ENCODE measurements at places on chromosomes 7 and 10.

GRCh38 chr10:82558014-82558607, 683.1 kb downstream of the NRG3 start:
- no peak for DNase-seq

DNA sequence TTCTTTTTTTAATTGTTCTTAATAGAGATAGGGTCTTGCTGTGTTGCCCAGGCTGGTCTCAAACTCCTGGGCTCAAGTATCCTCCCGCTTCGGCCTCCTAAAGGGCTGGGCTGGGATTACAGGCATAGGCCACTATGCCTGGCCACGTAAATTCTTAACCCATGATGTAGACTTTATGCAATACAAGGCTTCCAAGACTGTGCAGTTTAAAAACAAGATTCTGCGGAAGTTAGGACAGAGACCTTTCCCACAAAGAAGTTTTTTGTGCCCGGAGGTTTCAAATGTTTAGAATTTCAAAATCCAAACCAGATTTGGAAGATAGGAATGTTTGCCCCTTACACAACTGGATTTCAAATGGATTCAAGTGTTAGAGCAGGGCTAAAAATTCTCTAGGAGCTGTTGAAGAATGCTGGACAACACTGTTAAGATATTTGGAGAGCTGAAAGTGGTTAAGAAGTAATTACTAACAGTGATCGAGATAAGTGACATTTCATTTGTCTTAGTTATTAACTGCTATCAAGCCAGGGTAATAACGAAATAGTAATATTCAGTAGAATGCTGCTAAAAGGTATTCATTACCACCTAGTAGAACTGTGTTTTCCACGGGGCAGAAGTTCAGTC, 7.4 kb downstream of the APBB1IP start:
- DNase-seq, result no peak

DNA sequence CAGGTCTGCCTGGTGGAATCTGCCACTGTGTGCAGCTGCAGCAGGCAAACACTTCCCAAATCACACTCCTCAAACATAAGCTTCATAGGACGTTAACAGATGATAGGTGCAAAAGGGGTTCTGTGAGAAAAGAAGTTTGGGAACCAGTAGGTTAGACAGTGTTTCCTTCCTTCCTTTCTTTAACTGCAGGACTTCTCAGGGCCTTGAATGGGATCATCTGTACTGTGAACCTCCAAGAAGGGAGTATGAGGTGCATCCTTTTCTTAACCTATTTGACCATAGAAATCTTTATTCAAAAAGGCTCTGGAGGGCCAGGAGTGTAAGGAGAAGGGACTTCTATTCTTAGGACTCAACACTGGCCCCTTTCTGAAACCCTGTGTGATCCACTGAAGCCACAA, 33.0 kb downstream of the CAMK2B start:
- no peak for DNase-seq

DNA sequence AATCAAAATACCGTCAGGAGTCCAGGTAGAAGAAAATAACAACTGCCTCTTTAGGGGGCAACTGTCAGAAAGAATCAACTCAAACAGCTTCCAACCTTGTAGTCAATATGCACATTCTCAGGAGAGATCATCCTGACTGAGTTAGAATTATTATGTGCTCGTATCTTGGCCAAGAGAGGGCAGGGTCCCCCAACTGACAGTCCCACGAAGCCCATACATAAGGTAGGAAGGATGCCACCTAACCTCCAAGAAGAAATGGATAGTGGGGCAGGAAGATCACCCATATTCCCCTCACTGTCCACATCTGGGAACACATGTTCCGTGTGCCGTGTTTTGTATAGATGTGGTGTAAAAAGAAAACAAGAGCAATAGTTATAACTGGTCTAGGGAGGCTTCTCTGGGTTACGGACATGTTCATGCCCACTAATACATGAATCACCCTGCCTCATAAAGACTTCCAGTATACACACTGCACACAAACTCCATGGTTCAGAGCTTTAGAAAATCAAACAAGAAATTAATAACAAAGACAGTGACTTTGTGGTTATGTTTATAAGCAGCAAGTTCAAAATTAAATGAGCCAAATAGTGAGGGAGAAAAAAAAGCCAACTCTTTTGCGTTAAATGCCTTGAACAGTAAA, 295.6 kb downstream of the FGFR2 start:
- no peak for DNase-seq

DNA sequence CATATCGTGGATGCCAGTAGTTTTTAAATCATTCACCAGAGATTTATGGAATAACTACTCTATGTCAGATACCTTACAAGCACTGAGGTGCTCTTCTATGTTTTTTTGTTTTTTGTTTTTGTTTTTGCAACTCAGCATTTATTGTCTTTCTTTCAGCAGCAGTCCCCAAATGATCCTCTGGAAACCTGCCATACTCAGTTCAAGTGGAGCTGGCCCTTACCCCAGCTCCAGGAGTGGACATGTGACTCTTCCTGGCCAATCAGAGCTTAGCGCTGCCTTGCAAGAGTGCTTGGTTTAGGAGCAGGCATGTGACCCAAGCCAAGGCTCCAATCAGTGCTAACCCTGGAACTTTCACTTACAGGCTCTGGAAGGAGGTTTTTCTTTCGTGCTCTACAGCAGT, 356.6 kb upstream of the ZMIZ1 start:
- no peak for DNase-seq
